ENCODE measurements at places on chromosomes 16 and 17.

GRCh38 chr17:80946449-80946848 lies 45.2 kb upstream of the CHMP6 start:
- no peak for DNase-seq

DNA sequence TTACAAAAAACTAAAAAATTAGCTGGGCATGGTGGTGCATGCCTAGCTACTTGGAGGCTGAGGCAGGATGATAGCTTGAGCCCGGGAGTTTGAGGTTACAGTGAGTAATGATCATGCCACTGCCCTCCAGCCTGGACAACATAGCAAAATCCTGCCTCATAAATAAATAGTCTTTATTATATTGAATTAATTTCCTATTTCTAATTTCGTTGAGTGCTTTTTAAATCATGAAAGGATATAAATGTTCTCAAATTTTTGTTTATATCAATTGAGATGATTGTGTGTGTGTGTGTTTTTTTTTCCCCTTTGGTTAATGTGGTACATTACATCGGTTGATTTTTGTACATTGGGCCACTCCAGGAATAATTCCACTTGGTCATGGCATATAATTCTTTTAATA lies 32.0 kb upstream of the AQP8 start:
- no peak for DNase-seq

GRCh38 chr17:75182319-75182568 lies 515 bp downstream of the SUMO2 start:
- DNase-seq = peak; percentile 17

DNA sequence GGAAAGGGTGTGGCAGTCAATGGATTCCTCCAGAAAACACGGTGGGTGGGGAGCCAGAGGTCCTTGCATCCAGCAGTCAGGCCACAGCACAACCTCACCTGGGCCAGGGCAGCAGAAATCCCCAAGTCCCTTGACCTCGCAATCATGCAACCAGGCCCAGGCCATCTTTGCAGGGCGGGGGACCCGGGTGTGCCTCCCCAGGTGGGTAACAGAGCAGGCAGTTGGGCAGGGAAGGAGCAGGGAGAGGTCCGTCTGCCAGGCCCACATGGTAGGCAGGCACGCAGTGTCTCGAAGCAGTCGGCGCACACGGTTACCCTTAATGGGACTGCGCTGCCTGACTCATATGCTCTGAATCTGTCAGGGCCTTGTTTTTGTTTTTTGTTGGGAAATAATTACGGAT lies 153.0 kb downstream of the RBFOX3 start:
- DNase-seq = no peak

- DNase-seq = no peak
These were observed 338.7 kb downstream of the GRIN2A start for GRCh38 chr16:9843424-9844018.

GRCh38 chr16:23843143-23843542 lies 7.4 kb downstream of the PRKCB start:
- DNase-seq = no peak

Measured in posterior cingulate gyrus (tissue), 11 donors.